Transverse colon (tissue), 4 donors: ENCODE measurements at places on chromosomes 7 and 10. TPM values are rescaled to one million over a fixed set of nuclear protein-coding genes. Genes with fewer than 3 reads are reported as not detected.

PLAU gene
- total RNA-seq = 1.7 TPM

CCDC172 gene
- total RNA-seq = not detected

AOAH gene
- total RNA-seq = 82.8 TPM

- DNase-seq = no peak
These were observed 4.7 kb upstream of the AFAP1L2 start for GRCh38 chr10:114408968-114409444.

- DNase-seq = no peak
These were observed 141.3 kb upstream of the ZMIZ1 start for GRCh38 chr10:78927257-78927995.

GRCh38 chr10:111354859-111355258, 278.0 kb downstream of the ADRA2A start:
- DNase-seq = no peak

GRCh38 chr10:114387784-114388183, 16.5 kb downstream of the AFAP1L2 start:
- DNase-seq = no peak

DNA sequence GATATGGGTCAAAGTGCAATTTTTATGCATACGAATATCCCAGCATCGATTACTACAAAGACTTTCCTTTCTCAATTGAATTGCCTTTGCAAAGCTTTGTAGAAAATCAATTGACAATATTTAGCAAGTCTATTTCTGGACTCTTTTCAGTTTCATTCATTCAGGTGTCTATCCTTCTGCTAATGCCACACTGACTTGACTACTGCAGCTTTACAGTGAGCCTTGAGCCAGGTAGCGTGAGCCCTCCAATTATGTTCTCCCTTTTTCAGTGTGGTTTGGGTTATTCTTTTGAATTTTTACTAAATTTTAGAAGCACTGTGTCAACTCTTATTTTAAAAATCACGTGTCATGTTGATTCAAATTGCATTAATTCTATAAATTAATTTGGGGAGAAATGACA, 19.5 kb upstream of the AKR1E2 start:
- DNase-seq = no peak
